Colonic mucosa (tissue), 4 donors: ENCODE measurements at places on chromosomes 16 and 17. TPM values are rescaled to one million over a fixed set of nuclear protein-coding genes. Genes with fewer than 3 reads are reported as not detected.

The C17orf75 gene
- 12.5 TPM for total RNA-seq

- H3K4me3 ChIP-seq: peak overlapping the region; percentile 97
- H3K36me3 ChIP-seq: no peaks in the 10 kb centered on the region
- peaks cover 6% of the 10 kb centered on the region for H3K4me1 ChIP-seq
- H3K27ac ChIP-seq: peak overlapping the region; percentile 80
- no peaks in the 10 kb centered on the region for H3K27me3 ChIP-seq
Observed at GRCh38 chr17:30477774-30478115, 537 bp downstream of the GOSR1 start.

DNA sequence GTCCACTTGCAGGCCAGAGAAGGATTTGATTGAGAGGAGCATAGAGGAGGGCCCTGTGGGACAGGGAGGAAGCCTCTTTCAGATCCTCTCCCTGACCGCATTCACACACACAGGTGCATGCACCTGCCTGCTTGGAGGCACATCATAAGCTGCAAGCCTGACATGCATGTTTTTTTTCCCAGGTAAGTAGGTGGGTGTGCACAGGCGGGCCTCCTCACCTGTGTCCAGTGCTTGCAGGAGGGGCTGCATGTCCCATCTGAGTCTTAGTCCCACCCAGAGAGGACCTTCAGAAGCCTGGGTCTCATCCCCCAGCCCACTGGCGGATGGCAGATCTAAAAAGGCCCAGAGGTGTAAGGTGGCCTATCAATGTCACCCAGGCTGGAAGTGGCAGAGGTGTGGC lies 130.8 kb downstream of the TMEM132E start:
- no peaks in the 10 kb centered on the region for H3K36me3 ChIP-seq
- H3K27ac ChIP-seq: no peak overlapping the region
- no peak for DNase-seq
- H3K4me3 ChIP-seq: no peak overlapping the region

DNA sequence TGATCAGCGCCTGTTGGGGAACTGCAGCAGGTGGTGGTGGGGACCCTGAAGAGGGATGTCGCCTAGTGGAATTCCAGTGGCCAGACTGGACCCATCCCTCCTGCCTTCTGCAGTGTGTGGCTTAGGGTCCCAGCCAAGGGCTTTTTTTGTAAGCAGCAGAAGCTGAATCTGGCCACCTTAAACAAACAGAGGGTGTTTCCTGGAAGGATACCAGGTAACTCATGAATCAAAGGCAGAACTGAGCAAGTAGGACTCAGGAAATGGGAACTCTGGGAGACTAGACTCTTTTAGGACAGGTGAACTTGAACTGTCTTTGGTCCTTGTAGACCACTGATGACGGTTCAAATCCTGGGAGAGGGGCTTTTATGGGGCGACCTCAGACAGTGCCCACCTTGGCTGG lies 124.0 kb downstream of the ABCC6 start:
- H3K27ac ChIP-seq: no peak overlapping the region
- no peak overlapping the region for H3K4me3 ChIP-seq
- DNase-seq: no peak
- no peaks in the 10 kb centered on the region for H3K4me1 ChIP-seq
